ENCODE measurements at places on chromosomes 2 and 18. TPM values are rescaled to one million over a fixed set of nuclear protein-coding genes. Genes with fewer than 3 reads are reported as not detected.
A peak's percentile ranks its signal among the peaks of the same experiment; 100 is the strongest.

RIT2 gene
- 0.22 TPM for polyA plus RNA-seq

- DNase-seq, result no peak
Observed at GRCh38 chr2:241901500-241902351, 32.2 kb downstream of the RTP5 start.

ANKRD12 gene
- 30.7 TPM for polyA plus RNA-seq

DNA sequence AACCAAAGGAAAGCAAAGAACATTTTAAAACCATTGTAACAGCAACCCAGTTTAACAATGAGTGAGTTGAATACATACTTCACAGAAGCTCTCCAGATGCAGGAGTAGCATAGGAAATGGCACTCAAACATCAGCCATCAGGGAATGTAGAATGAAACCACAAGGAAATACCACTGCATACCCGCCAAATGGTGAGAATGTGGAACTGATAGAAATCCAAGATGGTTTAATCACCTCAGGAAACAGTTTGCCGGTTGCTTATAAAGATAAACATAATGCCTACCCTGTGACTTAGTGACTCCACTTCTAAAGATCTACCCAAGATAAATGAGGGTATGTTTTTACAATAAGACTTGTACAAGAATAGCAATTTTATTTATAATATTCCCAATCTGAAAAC, 132.0 kb downstream of the GALNT1 start:
- no peak for DNase-seq

GRCh38 chr2:1497122-1497611, 83.9 kb downstream of the TPO start:
- DNase-seq, result no peak

- DNase-seq, result no peak
Observed at GRCh38 chr2:26178746-26179436, 6.0 kb downstream of the GAREM2 start.

DNA sequence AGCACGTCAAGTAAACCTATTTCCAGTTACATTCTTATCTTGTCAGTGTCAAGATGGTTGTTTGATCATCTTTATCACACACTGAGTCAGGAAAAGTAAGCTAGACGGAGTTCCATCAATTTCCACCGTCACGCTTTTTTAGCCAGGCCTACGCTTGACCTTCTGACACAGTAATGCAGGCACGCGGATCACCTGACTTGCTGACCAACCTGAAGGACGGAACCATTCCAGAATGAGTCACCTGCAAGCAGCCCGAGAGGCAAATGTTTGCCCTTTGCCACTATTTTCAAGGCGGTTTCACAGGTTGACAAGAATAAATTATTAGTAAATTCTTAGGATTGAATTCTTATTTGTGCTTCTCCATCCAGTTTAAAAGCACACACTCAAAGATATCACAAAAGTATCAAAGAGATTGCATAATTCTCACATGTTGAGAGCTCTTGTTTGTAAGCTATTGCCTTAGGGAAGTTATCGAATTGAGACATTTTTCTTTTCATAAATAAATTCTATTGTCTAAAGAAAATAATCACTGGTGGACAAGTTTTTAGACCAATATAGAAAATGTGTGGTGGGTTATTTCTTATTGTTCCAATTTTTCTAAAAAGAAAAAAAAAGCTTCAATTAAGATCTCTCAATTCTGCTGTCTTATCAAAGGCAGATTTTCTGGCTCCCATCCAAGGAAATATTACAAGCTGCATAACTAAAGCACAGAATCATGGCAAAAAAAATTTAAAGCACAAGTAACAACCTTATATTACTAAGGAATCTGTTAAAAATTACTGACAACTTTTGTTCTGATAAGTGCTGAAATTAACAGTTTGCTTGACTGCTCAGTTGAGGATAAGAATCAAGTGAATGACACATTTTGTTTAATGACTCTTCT, 31.9 kb downstream of the UXS1 start:
- DNase-seq, result no peak

DNA sequence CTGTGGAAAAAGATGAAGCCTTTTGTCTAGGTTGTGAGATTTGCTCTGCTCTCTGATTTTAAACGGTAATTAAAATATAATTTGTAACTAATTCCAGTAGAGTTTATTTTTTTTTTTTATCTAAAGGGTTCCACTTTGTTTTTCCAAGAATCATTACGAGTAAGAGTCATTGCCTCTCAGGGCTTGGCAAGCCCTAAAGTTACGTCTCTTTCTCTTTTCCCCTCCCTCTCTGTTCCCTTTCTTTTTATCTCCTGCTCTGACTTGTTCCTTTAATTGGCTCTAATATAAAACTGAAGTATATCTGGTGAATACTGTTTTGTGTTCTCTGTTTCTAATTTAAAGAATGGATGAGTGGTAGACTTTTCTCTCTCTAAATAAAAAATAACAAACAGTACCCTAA, 75.8 kb downstream of the CALCRL start:
- DNase-seq, result no peak

FOXI3 gene
- polyA plus RNA-seq, result 0.06 TPM

REG3G gene
- not detected for polyA plus RNA-seq

PCARE gene
- 0.32 TPM for polyA plus RNA-seq

CROCC2 gene
- 0.06 TPM for polyA plus RNA-seq

DNA sequence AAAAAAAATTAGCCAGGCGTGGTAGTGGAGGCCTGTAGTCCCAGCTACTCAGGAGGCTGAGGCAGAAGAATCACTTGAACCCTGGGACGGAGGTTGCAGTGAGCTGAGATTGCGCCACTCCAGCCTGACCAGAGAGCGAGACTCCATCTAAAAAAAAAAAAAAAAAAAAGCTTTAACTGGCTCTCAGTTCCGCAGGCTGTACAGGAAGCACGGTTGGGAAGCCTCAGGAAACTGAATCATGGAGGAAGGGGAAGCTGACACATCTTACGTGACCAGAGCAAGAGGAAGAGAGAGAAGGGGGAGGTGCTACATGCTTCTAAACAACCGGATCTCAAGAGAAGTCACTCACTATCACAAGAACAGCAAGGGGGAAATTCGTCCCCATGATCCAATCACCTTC, 505.6 kb upstream of the SLC8A1 start:
- DNase-seq, result no peak

MARCHF4 gene
- polyA plus RNA-seq, result 0.17 TPM

DNA sequence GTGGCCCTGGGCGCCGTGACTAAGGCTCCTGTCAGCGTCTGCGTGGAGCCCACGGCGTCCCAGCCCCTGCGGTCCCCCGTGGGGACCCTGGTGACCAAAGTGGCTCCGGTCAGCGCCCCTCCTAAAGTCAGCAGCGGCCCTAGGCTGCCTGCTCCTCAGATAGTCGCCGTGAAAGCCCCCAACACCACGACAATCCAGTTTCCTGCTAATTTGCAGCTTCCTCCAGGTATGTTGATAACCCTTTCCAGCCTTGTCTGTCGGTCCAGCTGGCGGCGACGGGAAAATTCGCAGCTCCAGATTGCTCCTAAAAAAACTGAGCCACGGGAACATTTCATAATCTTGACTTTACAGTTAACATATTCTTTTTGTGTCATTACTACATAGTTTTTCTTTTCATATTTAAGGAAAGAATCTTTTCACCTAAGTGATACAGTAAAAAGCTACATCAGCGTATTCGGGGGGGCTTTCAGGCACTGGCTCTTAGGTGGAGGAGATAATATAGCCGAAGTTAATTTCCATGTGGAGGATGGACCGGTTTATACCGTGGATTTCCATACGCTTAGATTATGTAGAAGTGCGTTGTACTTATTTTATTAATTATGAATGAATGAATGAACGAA, 916 bp downstream of the TAF4B start:
- DNase-seq, result no peak

SLC9A4 gene
- polyA plus RNA-seq, result 10.9 TPM

COBLL1 gene
- polyA plus RNA-seq, result 120 TPM

DNA sequence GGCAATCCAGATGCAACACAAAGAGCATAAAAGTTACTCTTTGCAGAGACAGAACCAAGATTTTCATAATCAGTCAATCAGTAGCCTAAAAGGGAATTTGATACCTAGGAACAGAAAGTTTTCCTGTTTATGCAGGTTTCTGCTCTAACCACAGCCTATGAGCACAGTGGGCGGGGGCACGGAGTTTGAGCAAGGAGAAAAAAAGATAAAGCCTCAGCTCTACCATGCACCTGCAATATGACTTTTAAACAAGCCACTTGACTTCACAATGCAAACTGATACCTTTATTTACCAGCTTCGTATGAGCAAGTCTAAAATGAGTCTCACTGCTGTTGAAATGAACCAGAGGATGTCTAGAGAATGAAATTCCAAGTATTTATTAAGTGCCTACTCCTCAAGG, 5.6 kb upstream of the LRATD1 start:
- DNase-seq, result no peak

DNA sequence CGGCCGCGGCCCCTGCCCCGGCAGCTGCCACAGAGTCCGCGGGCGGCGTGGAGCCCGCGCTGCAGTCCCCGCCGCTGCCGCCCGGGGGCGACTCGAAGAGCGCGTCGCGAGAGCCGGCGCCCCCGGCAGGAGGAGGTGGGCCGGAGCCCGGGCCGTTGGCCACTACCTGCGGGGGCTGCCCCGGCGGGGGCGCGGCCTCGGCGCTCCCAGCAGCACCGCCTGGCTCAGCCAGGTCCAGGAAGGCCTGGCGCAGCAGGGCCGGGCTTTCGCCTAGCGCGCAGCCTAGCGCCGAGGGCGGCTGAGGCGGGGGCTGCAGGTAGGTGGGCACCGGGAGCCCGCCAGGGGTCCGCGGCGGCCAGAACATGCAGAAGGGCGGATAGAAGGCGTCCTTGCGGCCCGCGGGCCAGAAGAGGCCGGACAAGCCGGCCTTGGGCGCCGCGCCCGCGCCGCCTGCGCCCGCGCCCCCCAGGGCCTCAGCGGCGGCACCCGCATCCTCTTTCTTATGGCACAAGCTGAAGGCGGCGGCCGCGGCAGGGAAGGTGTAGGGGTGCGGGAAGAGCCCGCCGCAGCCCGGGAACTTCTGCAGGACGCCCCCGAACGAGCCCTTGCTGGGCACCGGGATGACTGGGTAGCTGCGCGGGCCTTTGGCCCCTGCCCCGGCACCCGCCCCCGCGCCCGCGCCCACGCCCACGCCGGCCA, 3.9 kb downstream of the SKOR2 start:
- DNase-seq, result no peak

DNA sequence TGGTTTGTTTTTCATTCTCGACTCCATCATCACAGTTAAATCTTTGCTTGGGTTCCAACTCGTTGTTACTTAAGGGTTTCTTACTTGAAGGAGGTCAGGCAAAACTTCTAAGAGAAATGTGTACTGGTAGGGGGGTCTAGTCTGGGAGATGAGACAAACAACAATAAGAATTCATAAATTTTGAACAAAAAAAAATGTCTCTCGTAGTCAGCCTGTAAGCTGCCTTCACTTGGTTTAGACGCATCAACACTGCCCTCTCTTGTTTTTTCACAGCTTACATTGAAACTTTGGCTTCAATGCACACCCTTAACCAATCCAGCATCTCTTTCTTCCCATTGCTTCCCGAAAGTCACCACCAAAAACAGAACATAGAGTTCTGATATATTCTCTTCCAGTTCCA, 576.4 kb upstream of the PIK3C3 start:
- peak; percentile 32 for DNase-seq

- no peak for DNase-seq
Observed at GRCh38 chr2:144510294-144510991, 9.5 kb downstream of the ZEB2 start.

CCDC141 gene
- 0.35 TPM for polyA plus RNA-seq

SCYGR4 gene
- not detected for polyA plus RNA-seq

DNA sequence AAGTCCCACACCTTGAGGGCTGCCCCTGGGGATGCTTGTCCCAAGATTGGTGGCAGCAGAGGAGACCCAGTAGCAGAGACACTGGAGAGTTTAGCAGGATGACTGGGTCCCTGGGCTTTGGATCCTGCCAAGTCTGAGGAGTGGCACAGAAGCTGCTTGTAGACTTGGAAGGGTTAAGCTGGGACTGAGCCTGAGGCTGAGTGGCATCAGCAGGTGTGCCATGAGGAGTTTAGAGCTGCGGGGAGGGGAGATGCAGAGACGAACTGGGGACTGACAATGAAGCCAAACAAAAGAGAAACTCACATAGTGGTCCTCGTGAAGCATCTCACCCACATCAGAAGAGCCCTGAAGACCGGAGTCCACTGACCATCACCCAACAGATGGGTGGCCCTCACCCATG, 329.7 kb upstream of the KLHL29 start:
- DNase-seq, result no peak

APOB gene
- polyA plus RNA-seq, result 1.5 TPM

DNA sequence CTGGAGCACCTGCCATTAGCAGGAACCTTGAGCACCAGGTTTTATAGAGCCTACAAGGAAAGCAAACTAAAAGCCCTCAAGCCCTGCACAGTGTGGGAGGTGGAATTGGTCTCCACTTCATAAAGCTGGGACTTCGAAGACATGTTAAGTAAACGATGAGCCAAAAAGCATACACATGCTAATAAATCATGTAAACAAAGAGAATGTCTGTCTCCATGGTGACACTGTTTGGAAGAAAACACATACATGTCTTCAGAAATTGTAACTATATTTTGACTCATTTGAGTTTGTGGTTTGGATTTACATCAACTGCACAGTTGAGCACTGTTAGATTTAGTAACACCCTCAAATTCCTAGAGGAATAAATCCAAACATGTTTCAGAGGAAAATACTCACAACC, 978.5 kb upstream of the LRRTM1 start:
- DNase-seq, result no peak

DNA sequence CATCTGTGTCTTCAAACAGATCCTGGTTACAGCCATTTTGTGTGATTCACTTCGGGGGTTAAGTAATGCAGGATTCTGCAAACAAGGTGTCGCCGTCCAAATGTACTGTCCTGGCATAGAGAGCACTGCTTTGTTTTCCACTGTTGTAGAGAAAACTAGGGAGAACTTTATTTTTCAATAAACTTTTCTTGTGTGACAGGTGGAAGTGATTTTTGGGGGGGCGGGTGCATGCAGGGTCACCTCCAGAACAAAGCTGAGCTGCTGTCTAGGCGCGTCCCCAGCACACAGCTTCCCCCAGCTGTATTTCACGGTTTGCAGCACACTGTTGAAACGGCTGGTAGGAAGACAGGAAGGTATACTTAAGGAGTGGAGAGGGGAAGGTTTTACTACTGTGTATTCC, 200.6 kb downstream of the MGAT5 start:
- no peak for DNase-seq

DNA sequence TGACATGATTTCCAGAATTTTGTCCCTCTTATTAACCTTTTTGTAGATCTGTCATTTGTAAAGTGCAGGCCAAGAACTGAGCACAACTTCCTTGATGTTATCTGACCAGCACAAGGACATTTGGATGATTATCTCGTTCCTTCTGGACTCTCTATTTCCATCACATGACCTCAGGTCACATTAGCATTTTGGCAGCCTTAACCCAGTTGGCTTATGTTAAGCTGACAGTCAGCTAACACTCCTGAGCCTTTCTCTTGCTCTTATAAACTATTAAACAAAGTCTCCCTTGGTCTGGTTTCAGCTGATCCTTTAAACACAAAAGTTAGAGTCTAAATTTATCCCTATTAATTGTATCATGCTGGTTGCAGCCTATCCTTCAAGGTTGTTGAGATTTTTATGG, 167.2 kb upstream of the RBBP8 start:
- DNase-seq, result no peak

SRD5A2 gene
- 0.08 TPM for polyA plus RNA-seq
